HFFc6 (cell line): ENCODE measurements at places on chromosomes 1 and 21. TPM values are rescaled to one million over a fixed set of nuclear protein-coding genes. Genes with fewer than 3 reads are reported as not detected.

DNA sequence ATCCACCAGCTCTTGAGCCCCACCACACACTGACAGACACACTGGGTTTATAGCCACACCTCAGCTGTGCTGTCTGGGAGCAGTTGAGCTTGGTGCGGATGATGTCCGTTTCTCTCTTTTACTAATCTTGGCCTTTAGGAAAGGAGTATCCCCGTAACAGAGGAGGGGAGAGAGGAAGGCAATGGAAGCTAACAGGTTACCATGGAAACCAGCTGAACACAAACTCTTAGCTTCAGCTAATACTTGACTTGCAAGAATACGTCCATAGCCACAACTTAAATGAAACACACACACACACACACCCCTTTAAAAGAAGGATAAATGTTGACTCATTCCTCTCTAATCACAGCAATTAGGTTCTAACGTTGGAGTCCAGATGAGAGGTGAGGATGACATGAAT is 28.0 kb upstream of the LRRN2 start:
- H3K27ac ChIP-seq = no peak overlapping the region
- no peak overlapping the region for H3K4me3 ChIP-seq
- no peak for DNase-seq
- H3K36me3 ChIP-seq = no peaks in the 10 kb centered on the region

DNA sequence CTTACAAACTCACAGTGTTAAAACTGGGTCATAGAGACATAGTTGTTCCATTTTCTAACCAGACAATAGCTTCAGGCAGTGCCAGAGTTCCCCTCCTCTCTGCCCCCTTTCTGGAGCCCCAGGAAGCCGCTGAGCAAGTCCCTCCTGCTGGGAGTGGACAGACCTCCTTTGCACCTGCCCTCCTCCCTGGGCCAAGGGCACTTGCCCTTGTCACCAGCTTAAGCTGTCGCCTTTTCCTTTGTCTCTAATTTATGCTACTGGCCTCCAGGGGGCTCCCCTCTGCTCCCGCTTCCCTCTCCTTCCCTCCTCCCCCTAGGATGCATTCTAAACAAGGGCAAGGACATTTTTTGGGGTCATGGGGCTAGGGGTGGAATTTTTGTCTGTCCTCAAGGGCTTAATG is 182.4 kb downstream of the MIS18A start:
- no peak for DNase-seq
- no peak overlapping the region for H3K4me3 ChIP-seq
- H3K4me1 ChIP-seq = no peaks in the 10 kb centered on the region
- H3K27me3 ChIP-seq = peaks cover 1% of the 10 kb centered on the region; the same call in 1 of the 2 replicates

- no peaks in the 10 kb centered on the region for H3K4me1 ChIP-seq
- no peak overlapping the region for H3K4me3 ChIP-seq
- no peaks in the 10 kb centered on the region for H3K27me3 ChIP-seq
- no peak for DNase-seq
- peaks cover 4% of the 10 kb centered on the region; the same call in 1 of the 2 replicates for H3K36me3 ChIP-seq
These were observed 65.2 kb upstream of the GFI1 start for GRCh38 chr1:92551916-92552315.

DNA sequence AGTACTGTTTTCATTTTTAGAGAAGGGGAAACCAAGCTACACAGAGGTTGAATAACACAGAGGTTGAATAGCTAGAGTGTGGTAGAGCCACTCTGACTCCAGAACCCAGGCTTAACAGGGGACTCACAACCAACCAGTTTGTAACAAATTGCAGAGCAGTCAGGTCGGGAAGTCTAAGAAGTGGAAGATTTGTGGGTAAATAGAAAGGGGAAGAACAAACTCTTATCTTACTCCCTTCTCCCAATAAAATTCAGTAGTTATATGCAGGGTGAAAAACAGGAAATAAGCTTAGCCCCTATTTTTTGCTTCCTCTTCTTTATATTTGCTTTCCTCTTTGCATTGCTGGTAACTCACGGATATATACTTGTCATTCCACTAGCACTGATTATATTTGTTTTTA is 23.2 kb downstream of the CDC42 start:
- H3K27me3 ChIP-seq = no peaks in the 10 kb centered on the region
- peaks cover 26% of the 10 kb centered on the region for H3K36me3 ChIP-seq
- H3K27ac ChIP-seq = peak overlapping the region; percentile 14; the same call in 1 of the 2 replicates
- no peak for DNase-seq
- H3K4me1 ChIP-seq = peaks cover 64% of the 10 kb centered on the region

DNA sequence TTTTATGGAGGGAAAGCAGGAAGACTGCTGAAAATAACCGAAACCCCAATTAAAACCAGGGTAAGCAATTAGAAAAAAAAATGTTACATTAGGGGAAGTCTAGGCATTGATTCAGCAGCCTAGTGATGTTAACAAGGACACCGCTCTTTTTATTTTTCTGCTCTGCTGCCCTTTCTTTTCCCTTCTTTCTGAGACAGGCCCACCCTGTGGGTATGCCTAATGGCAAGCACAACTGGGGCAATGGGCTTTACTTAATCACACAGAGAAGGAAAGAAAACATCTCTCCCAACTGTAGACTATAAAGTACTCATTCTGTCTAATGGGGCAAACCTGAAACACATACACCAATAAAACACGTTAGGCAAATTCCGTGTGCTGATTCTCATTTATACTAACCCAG is 69.6 kb downstream of the GBP6 start:
- H3K4me1 ChIP-seq = no peaks in the 10 kb centered on the region
- no peak for DNase-seq
- H3K27me3 ChIP-seq = peaks cover 2% of the 10 kb centered on the region; the same call in 1 of the 2 replicates
- H3K36me3 ChIP-seq = no peaks in the 10 kb centered on the region

DNA sequence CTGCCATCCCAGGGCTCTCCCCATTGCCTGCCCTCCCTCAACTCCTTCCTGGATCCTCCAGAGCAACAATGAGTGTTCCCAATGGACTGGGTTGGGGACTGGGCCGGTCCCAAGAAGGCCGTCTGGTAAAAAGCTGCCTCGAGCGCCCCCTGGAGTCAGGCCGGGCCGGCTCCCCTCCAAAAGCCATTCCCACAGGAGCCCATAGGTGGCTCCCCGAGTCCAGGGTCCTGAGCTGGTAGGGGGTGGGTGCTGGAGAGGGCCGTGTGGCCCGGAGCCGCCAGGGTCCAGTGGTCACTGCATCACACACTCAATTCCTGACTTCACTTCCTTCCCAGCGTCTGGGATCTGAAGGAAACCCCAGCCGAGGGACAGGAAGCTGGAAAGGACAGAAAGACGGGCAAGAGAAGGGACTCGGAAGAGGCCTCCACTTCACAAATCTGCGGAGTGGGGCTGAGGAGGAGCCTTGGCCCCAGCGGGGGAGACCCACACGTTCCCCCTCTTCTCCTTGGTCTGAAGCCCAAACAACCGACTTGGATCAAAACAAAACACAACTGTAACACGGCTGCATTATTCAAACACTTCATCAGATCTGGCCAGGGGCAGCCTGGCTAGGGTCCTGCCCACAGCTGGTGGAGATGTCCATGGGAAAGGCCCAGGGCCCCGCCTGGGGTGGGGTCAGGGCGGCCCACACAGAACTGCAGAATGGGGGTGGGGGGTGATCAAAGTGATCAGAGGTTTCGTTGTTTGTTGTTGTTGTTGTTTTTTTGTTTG is 10.9 kb upstream of the ALDH4A1 start:
- peaks cover 9% of the 10 kb centered on the region; the same call in 1 of the 2 replicates for H3K36me3 ChIP-seq
- H3K27me3 ChIP-seq = peaks cover 1% of the 10 kb centered on the region; the same call in 1 of the 2 replicates
- peak; percentile 76 for DNase-seq
- peak overlapping the region; percentile 91 for H3K27ac ChIP-seq

The LCE2A gene
- 3.6 to 21.7 TPM (median 15.8 TPM) in 3 replicates for total RNA-seq

The HFM1 gene
- not detected in 2 replicates for total RNA-seq

The SLC9A1 gene
- total RNA-seq = 38.9 to 49.8 TPM (median 49.5 TPM) in 3 replicates
